ENCODE measurements at places on chromosomes 7 and 10.

DNA sequence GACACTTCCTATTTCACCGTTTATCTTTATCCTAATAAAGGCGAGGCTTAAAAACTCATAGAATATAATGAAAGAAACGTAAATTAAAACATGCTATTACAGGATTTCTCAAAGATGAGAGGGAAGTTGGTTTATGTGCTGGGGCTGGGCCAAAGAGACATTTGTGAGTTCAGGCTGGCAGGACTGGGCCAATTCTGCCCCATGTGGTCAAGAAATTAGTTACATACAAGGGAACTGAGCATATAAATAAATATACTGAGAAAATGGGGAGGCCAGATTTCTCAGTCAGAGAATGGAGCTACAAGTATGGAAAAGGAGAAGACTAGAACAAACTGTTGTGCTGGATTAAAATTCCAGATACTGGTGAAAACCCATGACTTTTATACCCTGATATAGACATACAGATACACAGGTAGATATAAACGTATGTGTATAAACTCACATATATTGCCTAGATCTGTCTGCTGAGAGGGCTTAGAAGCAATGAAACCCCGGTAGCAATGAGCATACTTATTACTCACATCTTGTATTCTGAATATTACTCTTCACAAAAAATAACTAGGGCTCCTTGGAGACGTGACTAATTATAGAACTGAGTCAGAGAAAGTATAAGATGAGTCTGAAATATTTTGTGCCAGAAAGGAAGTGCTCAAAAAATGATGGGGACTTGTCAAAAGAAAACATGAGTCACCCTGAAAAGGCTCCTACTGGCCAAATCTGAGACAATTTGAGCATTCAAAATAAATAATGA is 155.7 kb upstream of the FGFR2 start:
- no peak for DNase-seq

DNA sequence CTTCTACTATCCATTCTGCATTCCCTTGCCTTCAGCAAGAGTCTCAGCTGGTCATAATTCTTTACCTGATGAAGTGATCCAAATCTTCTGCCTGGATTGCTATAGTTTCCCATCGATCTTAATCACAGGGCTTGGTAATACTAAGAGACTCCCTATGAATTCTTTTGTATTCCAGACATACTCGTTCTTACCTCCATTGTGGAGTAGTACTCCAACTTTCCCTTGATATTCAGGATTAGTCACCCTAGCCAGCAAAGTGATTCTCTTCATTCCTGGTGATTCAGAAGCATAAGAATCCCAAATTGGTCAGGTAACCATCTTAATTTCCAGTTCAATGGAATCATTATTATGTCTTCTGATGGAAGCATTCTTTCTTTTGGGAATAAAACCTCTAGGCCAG is 96.7 kb downstream of the TWIST1 start:
- no peak for DNase-seq

- no peak for DNase-seq
Measured at GRCh38 chr10:128066870-128067382, 59.3 kb downstream of the MKI67 start.

DNA sequence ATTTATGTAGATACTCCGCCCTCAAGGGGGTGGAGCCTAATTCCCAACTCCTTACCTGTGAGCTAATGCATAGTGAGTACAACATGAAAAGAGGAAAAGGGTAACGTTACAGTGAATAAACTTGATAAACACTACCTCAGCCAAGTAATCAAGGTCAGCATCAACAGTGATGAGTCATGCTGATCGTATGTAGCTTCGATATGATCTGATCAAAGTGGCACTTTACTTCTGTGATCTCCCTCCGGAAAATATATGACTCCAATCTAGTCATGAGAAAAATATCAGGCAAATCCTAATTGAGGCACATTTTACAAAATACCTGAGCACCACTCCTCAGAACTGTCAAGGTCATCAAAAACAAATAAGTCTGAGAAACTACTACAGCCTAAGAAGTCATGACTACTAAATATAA is 70.4 kb downstream of the VTI1A start:
- no peak for DNase-seq

DNA sequence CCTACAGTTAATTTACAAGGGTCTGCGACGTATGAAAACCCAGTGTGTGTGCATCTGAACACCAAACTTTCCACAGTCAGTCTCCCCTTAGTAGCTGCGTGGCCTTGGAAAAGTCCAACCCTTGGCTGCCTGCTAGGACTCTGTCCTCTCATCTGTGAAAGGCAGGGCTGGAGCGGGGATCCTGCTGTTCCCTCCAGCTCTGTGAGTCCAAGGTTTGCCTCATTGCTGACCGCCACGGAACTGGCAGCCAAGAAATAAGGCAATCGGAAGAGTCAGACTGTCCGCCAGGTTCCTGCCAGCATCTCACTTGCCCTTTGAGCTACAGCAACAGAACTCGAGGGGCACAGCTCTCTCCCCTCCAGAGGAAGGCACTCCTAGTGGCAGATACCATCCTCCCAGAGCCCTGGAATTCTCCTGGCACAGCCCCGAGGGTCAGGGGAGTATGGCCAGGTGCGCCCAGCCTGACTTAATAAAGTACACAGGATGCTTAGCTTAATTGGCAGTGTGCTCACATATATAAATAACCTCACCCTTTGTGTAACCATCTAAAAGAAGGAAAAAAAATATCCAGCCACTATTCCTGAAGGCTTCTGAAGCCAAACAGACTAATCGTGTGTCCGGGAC is 530.1 kb upstream of the FOXK1 start:
- DNase-seq, result no peak

DNA sequence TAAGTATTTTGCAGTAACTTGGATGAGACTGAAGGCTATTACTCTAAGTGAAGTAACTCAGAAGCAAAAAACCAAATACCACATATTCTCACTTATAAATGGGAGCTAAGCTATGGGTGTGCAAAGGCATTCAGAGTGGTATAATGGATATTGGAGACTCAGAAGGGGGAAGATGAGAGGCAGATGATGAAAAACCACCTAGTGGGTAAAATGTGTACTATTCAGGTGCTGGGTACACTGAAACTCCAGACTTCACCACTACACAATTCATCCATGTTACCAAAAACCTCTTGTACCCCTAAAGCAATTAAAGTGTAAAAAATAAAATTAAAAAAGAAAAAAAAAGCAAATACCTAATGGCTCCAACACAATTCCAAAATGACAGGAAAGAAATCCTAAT is 351.7 kb downstream of the NXPH1 start:
- DNase-seq, result no peak

GRCh38 chr10:78236416-78237015 is 202.9 kb downstream of the RPS24 start:
- DNase-seq, result no peak

GRCh38 chr10:92240289-92241157 is 50.4 kb downstream of the CPEB3 start:
- DNase-seq, result peak; percentile 15

DNA sequence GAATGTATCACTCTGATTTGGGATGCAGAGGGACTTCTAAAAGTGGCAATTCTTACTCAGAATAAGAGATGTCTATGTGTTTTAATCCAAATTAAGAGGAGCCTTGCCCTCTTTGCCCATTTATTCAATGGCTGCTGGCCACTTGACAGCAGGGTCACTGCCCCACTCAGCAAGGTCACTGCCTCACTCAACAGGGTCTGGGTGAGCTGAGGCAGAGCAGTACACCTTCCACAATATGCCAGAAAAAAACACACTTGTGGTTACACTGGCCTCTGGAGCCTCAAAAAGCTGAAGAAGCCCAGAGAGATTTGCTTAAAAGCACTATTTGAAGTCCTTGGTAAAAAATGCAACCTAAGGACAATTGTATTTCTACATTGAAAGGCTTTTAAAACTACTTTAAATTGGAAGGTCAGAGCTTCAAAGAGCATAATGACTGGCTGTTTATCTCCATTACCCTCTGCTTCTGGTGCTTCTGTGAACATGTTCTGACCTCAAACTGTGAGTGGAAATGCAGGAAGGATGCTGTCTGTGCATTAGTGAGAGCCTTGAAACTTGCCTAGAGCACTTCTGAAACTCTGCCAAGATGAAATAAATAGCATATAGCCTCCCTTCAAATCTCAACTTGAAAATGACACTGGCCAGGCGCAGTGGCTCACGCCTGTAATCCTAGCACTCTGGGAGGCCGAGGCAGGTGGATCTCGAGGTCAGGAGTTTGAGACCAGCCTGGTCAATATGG is 35.1 kb upstream of the WIPF3 start:
- no peak for DNase-seq

DNA sequence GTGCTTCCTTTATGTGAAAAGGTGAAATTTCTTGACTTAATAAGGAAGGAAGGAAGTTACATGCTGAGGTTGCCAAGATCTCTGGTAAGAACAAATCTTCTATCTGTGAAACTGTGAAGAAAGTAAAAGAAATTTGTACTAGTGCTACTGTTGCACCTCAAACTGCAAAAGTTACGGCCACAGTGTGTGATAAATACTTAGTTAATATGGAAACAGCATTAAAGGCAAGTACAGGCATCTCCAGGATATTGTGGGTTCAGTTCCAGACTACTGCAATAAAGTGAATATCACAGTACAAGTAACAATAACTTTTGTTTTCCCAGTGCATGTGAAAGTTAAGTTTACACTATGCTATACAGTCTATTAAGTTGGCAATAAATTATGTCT is 22.8 kb upstream of the ZNF282 start:
- DNase-seq, result no peak

DNA sequence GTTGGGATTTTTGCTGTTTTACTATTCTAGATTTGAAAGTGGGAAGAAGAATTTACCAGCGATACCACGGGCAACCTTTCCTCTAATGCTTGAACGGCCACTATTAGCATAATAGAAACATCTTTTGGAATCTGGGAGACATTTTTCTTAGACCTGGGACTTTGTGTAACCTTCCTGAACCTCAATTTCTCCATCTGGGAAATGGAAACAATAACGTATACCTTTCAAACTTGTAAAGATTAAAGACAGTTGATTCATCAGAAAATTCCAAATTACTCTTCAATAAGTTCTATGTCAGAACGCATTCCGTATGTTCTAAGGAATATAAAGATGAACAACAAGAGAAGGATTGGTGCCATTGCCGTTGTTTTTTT is 453 bp upstream of the RNLS start:
- DNase-seq, result no peak

DNA sequence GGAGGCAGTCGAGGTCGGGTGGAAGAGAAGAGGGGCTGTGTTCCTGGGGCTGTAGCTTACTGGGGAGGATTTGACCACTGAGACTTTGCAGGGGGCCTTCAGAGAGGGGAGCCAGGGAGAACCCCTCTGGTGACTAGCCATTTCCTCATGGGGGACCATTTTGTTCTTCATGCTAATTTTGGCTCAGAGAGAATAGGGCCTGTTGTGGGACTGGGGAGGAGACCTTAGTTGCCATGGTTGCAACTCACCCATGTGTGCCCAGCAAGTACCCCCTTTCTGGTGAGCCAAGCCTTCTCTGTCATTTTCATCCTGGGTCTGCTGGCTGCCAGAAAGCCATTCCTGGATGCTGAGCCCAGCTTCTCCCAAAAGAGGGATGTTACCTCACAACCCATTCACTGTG is 120.9 kb downstream of the GRK5 start:
- no peak for DNase-seq

GRCh38 chr7:116951366-116952292 is 1.7 kb upstream of the ST7 start:
- no peak for DNase-seq

DNA sequence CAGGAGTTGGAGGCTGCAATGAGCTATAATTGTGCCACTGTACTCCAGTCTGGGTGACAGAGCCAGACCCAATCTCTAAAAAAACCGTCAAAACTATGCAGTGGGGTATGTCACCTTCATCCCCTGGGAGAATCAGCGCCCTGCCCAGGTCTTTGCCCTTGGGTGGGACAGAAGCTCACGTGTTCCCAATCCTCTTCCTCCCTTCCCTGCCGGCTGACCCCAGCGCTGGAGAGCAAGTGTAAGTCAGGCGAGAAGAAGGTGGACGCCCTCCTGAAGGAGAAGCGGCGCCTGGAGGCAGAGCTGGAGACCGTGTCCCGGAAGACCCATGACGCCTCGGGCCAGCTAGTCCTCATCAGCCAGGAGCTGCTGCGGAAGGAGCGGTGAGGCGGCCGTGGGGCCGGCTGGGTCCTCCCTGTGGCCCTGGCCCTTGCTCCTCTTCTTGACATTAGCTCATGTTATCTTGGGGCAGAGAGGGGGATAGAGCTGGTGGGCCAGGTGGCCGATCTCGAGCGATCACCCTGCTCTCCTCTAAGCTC is 64.8 kb upstream of the GTF2IRD1 start:
- DNase-seq, result no peak

DNA sequence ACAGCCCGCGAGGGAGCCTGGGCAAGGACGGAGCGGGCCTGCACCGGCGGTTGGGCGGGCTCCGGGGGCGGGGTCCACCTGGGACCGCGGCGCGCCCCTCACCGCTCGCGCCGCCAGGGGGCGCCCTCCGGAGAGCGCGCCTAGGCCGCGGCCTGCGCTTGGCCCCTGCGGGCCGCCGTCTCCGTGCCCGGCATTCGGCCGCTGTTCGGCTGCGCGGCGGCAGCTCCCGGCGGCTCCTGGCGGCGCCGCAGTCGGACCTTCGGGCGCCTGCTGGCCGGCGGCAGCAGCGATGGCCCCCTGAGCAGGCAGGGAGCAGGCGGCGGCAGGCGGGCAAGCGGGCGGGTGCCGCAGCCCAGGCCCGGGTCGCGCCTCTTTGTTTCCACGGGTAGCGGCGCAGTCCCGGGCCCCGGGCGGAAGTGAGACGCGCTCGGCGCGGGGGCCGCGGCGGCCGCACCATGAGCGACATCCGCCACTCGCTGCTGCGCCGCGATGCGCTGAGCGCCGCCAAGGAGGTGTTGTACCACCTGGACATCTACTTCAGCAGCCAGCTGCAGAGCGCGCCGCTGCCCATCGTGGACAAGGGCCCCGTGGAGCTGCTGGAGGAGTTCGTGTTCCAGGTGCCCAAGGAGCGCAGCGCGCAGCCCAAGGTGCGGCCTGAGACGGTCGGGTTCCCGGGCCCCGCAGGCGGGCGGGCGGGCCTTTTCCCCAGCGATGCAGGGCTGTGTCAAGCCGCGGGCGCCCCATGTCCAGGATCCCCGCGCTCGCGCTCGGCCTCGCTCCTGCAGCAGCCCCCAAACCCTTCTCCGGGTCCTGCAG is at the start of gene INTS15:
INTS15 (plus strand) TSS at position 193 of the 816 bp plus-strand sequence; CDS start at position 456, 263 bp downstream.
- peak; percentile 70 for DNase-seq

DNA sequence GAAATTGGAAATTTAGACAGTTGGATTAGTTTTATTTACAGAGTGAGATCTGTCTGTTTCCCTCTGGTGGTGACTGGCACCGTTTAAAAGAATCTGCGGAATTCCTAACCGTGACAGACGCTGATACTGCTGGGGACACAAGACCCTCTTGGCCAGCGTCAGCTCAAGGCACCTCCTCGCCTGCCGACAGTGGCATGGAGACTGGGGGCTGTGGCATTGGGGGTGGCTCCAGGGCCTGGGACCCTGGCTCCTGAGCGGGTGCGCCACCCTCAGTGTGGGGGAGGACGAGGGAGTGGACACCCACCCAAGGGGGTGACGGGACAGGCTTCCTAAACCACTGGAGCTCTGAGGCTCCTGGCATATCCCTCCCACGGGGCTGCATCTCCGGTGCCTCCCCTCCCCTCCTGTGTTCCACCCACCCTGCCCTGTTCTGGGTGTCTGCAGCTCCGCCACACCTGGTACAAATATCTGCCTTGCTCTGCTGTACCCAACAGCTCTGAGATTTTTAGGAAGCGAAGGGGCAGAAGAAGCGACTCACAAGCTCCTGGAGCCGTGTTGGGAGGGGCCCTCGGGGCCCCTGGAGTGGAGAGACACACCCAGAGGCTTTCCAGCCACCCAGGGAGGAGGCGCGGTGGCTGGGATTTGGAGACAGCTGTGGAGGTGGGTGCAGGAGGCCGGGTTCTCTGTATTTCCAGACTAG is 178.7 kb downstream of the DNAJB6 start:
- no peak for DNase-seq

GRCh38 chr7:142884286-142884640 is 1.3 kb downstream of the TRPV6 start:
- DNase-seq, result no peak

Measured in activated CD4-positive, alpha-beta T cell treated with anti-CD3 and anti-CD28 coated beads, Interleukin-2, amount 50 U/mL, for 4 hours (primary cell).